ENCODE measurements at places on chromosomes 6 and 20. TPM values are rescaled to one million over a fixed set of nuclear protein-coding genes. Genes with fewer than 3 reads are reported as not detected.

PHACTR3 gene
- total RNA-seq: 8.7 TPM

POM121L2 gene
- 1.3 TPM for total RNA-seq

SLC17A1 gene
- not detected for total RNA-seq

GPLD1 gene
- 1.2 TPM for total RNA-seq

Measured in endothelial cell (in vitro differentiated cells).